ENCODE measurements at places on chromosomes 6 and 20.

DNA sequence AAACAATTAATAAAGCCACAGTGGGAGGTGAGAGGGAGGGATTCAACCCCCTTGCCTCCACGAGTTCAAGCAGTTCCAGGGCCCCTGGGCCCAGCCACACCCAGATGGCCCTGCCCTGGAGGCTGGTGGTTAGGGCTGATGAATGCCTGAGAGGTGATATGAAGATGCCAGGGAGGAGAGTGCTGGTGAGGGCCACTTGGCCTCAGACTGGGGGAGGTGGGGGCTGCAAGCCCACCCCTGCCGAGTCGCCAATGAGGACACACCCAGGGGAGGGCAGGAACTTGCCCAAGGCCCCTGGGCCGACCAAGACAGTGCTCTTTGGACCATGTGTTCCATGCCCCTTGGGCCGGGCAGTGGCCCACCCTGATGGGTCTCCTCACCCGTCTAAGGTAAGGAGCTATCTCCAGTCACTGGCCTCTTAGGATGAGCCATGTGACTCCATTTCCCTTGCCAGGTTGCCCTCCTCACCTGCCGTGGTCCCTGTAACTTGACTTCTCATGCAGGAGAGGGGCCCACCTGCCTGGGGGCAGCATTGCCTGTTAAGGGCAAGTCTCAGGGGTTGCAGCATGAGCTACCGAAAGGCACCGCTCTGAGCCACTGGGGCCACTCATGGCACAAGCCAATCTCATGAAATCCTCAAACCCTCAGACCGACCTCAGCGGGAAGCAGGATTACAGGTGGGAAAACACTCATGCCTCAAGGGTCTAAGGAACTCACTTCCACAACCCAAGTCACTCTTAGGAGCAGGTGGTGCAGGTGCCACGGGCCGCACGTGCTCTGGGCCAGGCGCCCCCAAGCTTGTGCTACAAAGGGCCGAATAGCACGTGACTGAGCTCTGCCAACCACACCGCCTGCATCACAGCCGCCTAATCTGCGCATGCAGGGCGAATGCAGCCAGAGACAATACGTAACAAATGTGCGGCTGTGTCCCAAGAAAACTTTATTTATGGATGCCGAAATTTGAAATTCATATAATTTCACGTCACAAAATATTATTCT is 147.4 kb upstream of the MLN start:
- no peak for DNase-seq

DNA sequence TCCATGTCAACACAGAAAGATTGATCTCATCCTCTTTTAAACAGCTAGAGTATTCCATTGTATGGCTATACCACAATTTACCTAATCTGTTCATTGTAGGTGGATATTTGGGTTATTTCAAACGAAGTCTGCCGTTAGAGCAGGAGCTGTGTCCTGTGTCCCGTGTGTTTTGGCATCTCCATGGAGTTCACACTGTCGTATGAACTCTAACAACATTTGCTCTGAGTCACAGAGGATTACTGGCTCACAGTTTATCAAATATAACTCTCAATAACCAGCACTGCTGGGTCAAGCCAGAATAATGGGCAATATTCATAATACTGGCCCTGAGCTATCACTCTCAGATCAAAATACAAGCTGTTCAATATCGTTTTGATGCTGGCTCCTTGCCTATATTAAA is 16.4 kb downstream of the TRAM2 start:
- no peak for DNase-seq

- no peak for DNase-seq
These were observed 263.4 kb downstream of the NKAIN2 start for GRCh38 chr6:124066946-124067552.

GRCh38 chr6:105301072-105301503 is 101.8 kb downstream of the PREP start:
- DNase-seq = no peak

DNA sequence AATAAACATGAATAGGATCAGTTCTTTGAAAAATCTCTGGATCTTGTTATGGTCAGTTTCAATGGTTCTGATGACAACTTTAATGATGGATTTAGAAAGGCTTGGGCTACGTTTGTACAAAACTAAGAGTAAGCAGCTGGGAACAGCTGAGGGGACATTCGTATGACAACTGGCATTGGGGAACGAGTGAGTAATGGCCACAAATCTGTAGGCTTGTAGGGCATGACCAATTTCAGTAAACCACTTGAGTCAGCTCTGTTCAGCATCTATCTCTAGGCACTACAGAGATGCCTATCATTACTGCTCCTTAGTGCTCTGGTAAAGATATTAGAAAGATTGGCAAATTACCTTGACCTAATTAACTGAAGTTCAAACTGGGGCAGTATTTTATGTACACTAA is 1375.6 kb downstream of the EPHA7 start:
- DNase-seq = no peak

- no peak for DNase-seq
These were observed 63.0 kb downstream of the OPN5 start for GRCh38 chr6:47844881-47845280.

DNA sequence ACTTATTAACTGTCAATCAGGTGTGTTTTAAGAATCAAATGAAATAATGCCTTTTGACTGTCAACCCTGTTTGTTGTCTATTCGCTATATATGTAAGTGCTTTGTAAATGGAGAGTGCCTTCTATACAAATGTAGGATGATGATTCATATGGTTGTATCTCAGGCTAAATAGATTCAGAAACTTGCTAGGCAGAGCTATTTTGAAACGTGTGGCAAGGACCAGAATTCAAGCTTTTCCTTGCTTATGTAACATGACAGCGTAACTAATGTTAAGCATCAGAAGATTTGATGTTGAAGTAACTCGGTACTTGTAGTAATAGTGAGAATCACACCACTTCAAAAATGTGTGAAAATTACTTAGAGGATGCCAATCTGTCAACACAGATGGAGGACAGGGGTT is 3.4 kb downstream of the OGFRL1 start:
- DNase-seq = no peak

DNA sequence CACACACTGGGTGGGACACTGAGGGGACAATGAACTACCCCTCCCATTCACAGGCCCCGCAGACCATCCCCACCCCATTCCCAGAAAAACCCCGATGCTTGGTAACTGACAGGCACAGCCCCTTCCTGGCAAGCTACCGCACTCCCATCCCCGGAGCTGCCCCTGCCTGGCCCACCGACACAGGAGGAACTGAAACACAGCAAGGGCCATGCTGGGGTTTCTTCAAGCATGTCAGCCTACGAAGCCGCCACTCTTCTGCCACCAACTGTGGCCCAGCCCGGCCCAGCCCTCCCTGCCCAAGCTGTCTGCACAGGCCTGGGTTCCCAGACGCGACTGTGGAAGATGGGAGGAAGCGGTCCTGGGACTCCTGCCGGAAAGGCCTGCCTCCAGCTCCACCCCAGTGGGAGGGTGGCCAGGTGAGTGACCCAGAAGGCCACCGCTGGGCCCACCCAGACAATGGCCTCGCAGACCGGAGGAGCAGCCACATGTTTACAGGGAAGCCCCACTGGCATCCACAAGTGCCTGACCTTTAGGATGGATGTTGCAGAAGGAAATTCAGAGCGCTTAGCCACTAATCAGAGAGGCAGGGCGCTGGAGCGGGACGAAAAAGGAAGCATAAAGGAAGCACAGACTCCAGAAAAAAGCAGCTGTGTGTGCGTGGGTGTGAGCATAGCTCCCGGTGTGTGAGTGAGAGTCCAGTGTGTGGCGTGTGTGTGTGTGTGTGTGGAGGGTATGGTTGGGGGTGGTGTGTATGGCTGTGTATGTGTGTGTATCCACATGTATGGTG is 91.6 kb downstream of the PRND start:
- no peak for DNase-seq

GRCh38 chr20:53930651-53931504 is 139.5 kb downstream of the BCAS1 start:
- no peak for DNase-seq

DNA sequence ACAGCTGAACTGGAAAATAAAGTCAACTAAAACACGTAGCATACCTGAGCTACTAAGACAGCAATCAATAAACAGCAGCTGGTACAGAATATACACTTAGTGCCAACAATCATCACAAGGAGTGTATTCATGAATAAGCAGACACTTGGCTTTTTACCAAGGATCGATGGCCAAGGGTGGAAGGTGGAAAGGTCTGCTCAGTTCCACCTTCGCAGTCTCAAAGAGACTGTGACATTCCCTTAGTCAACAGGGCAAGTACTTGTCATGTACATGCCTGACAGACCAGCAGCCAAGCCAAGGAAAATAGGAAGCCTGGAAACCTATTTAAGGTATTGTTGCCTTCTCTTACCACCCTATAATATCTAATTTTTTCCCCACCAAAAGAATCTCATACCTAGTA is 21.4 kb downstream of the HBS1L start:
- no peak for DNase-seq

GRCh38 chr6:143598466-143599080 is 79.2 kb upstream of the PHACTR2 start:
- no peak for DNase-seq

DNA sequence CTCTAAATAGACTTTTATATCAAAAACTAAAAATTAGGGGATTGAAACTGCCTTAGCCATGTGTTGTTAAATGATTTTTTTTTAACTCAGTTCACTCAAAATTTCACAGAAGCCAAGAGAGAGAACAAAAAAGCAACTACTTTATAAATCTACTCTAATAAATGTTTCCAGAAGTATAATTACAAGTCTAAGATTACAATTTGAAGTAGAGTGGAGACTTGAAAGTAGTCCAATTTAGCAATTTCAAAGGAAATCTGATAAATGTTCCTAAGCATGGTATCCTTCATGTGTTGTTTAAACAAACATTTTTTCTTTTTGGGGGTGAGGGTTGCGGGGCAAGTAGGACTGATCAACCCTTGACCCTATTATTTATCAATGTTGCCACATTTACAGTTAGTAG is 72.6 kb downstream of the PHIP start:
- DNase-seq = no peak

DNA sequence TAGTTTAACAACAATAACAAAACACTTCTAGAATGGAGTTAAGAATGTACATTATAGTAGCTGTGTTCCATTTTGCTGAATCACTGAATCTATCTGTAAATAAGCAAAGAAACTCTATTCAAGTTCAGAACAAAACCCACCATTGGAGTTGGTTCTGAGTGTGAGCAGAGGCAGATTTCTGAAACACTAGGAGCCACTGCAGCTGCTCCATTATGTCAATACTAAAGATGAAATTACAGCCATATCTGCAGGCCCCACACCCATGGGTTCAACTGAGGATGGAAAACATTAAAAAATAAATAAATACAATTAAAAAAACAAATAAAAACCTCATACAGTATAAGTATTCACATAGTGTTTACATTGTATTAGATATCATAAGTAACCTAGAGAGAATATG is 91.0 kb downstream of the REPS1 start:
- DNase-seq = no peak

DNA sequence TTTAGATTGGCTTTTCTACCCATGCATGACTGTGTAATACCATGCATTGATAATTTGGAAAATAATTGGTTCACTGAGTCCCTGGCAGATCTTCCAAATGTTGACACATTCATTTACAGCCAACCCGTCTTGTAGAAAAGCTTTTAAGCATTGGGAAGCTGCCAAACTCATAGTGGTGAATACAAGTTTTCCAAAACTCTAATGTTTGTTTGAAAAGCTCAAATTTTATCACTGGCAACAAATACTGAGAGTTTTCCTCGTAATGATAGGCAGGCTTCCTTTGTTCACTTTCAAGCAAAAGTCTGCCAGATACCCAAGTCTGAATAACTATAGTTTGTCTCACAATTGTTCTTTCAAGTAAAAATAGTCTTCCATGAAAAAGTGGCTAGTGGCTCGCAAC is 143.0 kb downstream of the FIG4 start:
- no peak for DNase-seq

DNA sequence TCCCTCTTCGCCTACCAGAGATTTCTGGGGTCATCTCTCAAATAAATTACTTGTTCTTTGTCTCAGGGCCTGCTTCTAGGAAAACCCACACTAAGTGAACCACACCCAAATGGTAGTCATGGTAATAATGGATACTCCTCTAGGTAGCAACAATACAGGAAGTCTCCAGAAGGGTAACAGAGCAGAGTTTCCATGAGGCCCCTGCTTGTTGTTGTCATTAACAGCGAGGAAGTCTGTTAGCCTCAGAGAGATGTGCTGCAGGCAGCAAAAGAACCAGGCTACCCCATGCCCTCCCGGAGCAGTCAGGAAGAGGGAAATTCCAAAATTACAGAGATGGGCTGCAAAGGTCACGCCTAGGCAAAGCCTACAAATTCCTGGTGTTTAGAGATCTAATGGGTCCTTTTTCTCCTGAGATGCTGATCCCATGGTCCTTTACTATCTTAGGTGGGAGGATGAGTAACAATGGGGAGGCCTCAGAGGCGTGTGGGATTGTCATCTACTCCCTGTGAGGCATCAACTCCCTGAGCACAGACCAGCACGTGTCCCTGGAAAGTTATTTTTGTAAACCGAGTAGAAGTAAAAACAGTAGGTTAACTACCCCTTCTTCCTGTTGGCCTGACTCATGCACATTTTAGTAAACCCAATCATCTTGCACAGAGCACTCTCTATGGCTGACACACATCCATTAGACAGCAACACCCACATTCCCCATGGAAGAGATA is 10.1 kb downstream of the ISM1 start:
- no peak for DNase-seq

DNA sequence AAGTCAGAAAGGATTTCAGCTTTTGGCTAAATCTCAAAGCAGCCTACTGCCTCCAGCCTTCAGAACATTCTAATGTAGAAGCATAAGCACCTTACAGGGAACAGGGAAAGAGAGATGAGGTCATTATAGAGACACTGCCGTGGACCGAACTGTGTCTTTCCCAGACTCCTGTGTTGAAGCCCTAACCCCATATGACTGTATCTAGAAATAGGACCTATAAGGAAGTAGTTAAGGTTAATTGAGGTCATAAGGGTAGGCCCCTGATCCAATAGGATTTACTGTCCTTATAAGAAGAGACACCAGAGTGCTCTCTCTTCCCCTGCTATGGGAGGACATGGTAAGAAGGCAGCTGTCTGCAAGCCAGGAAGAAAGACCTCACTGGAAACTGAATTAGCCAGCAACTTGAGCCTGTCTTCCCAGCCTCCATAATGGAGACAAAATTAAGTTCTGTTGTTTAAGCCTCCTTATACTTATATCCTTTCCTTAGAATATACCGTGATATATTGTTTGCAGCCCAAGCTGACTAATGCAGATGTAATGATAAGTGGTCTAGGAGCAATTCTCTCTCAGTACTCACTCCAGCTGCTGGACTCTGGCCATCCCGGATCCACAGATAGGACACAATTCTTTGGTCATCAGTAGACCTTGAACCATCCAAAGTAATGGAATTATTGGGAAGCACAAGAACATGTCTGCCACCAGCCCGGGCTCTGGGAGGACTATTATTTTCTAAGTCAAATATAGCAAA is 71.4 kb downstream of the ALDH5A1 start:
- no peak for DNase-seq

DNA sequence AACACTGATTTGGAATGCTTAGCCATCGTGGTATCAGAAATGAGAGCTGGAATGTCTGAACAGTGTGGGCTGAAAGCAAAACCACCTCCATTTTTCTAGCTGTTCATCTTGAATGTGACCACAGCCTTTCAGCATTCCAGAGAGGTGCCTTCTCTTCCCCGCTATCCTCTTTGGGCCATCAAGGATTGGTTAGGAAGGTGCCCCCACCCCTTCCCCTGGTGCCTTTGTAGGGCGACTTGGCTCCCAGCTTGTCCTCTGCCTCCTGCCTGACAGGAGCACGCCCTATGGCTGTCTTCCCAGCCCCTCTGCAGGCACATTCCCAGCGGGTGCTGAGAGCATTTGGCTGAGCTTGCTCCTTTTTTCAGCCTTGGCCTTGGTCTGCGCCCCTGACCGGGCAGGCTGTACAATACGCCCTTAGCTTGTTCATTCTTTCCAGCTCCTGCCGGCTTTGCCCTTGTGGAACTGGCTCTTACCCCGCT is 97.5 kb downstream of the ARMC2 start:
- no peak for DNase-seq

Measured in stimulated activated CD4-positive, alpha-beta T cell treated with anti-CD3 and anti-CD28 coated beads, Interleukin-15, amount 100 ng/mL, for 1 hour (primary cell).